ENCODE measurements at places on chromosomes 7 and 10. TPM values are rescaled to one million over a fixed set of nuclear protein-coding genes. Genes with fewer than 3 reads are reported as not detected.

NEURL1 gene
- 0.60 TPM for total RNA-seq

ABHD11 gene
- total RNA-seq = 21.2 TPM

FAM13C gene
- total RNA-seq = 0.08 TPM

MALRD1 gene
- total RNA-seq = not detected

COA1 gene
- total RNA-seq = 84.7 TPM

CTTNBP2 gene
- 0.52 TPM for total RNA-seq

ZCCHC24 gene
- total RNA-seq = 4.1 TPM

AGBL3 gene
- total RNA-seq = 1.5 TPM

CNPY4 gene
- total RNA-seq = 8.9 TPM

NPTX2 gene
- total RNA-seq = 0.14 TPM

KRIT1 gene
- total RNA-seq = 24.3 TPM

SPDYE11 gene
- not detected for total RNA-seq

SFMBT2 gene
- total RNA-seq = 9.0 TPM

TAS2R41 gene
- not detected for total RNA-seq

VSTM4 gene
- total RNA-seq = 0.39 TPM

TCAF2 gene
- total RNA-seq = 0.88 TPM

ITPRID1 gene
- not detected for total RNA-seq

RBP3 gene
- not detected for total RNA-seq

WDFY4 gene
- total RNA-seq = not detected

TMEM120A gene
- total RNA-seq = 47.3 TPM

SFTPA1 gene
- not detected for total RNA-seq

PIK3CG gene
- total RNA-seq = not detected

HOXA3 gene
- 6.9 TPM for total RNA-seq

FKBP9 gene
- total RNA-seq = 78.2 TPM

DAGLB gene
- 17.3 TPM for total RNA-seq

OR2A42 gene
- total RNA-seq = not detected

MEIG1 gene
- 0.80 TPM for total RNA-seq

ANLN gene
- total RNA-seq = 57.6 TPM

HECW1 gene
- total RNA-seq = 15.7 TPM

AIMP2 gene
- total RNA-seq = 91.5 TPM

CYP3A7 gene
- total RNA-seq = 0.06 TPM

PSMG3 gene
- 97.8 TPM for total RNA-seq

ACHE gene
- total RNA-seq = 2.1 TPM

FOXP2 gene
- total RNA-seq = not detected

TBXAS1 gene
- 14.5 TPM for total RNA-seq

SOSTDC1 gene
- total RNA-seq = not detected

AKR1C8 gene
- not detected for total RNA-seq

CAMK2G gene
- 20.8 TPM for total RNA-seq

KIF11 gene
- total RNA-seq = 33.5 TPM

LIPF gene
- total RNA-seq = not detected

SMKR1 gene
- 10.1 TPM for total RNA-seq

TMEM130 gene
- total RNA-seq = 0.29 TPM

LRMDA gene
- total RNA-seq = 3.1 TPM

TMEM225B gene
- 1.2 TPM for total RNA-seq

TPK1 gene
- 1.9 TPM for total RNA-seq

STEAP2 gene
- total RNA-seq = 4.2 TPM

CDH23 gene
- total RNA-seq = 2.5 TPM

WEE2 gene
- not detected for total RNA-seq

FAM237B gene
- total RNA-seq = not detected

VWDE gene
- total RNA-seq = 1.4 TPM

ADIRF gene
- total RNA-seq = not detected

All from A549 treated with Mapracorat at 1 μM for 4 hours (cell line).